ENCODE measurements at places on chromosomes 5 and 9.
A peak's percentile ranks its signal among the peaks of the same experiment; 100 is the strongest.

GRCh38 chr5:107092695-107093094 lies 578.0 kb downstream of the EFNA5 start:
- no peak for DNase-seq

DNA sequence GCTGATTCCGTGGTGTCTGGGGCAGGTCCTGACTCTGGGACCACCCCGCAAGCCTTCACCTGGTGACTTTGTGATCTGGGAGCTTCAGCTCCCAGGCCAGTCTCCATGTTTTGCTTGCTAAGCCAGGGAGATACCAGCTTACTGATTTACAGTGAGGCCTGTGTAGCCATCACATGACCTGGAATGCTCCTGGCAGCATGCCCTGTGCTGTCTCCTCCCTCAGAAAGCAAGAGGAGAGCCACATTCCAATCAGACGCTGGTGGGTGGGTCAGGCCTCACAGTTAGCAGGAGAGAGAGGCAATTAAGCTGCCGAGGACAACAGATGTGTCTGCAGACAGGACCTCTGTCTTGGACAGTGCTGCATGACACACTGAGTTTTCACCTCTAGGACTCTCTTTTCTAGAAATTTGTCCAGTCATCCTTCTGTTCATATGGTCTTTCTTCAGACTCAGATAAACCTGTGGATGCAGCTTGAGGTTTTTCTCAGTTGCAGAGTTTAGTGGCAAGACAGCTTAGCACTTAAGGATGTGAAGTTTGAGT lies 24.4 kb upstream of the GRPEL2 start:
- DNase-seq: peak; percentile 92

- DNase-seq: no peak
Observed at GRCh38 chr5:68431186-68431585, 215.6 kb downstream of the PIK3R1 start.

- DNase-seq: no peak
Observed at GRCh38 chr5:143870362-143870761, 58.4 kb downstream of the HMHB1 start.

DNA sequence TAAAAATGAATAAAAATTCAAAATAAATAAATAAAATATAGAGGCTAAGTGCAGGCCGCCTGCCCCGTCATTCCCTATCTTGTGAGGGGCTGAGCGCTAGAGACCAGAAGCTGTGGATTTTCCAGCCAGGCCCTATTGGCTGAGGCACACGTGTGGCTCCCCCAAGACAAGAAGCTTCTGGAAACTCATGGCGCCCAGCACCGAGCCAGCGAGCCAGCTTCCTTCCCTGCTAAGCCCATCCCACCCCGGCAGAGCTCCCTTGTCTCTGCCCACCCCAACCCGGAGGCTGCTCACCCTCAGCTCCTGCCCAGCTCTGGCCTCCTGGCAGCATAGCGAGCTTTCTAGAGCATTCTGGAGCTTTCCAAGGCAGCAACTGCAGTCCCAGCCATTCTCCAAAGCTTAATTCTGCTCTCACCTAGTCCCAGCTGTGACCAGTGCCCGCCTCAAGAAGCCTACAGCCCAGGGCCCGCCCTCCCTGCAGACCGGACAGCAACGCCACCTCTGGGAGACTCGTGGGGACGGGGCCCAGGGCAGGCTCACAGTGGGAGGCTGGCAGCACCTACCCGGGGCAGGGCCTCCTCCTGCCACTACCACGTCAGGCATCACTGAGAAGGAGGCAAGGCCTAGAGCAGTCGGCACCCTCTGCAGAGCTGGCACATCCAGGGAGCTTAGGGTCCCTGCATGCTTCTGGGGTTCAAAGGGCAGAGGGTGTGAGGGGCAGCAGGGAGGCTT lies 23.2 kb upstream of the TMEM250 start:
- DNase-seq: no peak

- DNase-seq: no peak
Observed at GRCh38 chr5:11737010-11737409, 167.2 kb downstream of the CTNND2 start.

DNA sequence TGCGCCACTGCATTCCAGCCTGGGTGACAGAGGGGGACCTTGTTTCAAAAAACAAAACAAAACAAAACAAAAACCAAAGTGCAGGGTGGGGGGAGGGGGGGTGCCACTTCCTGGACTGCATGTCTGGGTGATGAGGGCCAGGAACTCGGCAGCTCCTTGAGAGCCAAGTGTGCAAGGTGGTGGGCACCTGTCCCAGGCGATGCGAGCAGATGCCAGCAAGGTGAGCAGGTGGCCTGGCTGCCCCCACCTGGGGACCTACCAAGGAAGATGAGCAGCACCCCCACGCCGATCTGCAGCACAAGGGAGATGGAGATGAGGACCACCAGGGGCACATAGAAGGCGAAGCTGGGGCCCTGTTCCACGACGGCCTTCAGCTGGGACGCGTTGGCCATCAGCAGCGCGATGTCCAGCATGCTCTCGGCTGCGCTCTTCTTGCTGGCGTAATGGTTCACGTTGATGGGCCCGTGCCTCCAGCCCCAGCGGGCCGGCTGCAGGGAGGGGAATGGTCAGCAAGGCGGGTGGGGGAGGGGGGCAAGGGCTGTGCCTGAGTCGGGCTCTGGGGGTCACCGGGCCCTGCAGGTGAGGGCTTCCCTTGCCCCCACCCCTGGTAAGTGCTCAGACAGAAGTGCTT lies 7.8 kb downstream of the NINJ1 start:
- no peak for DNase-seq

- DNase-seq: peak; percentile 23
Observed at GRCh38 chr9:15837079-15837679, 284.3 kb downstream of the CCDC171 start.

GRCh38 chr9:26754509-26755164 lies 138.0 kb downstream of the CAAP1 start:
- no peak for DNase-seq
